ENCODE measurements at places on chromosomes 13 and 19. TPM values are rescaled to one million over a fixed set of nuclear protein-coding genes. Genes with fewer than 3 reads are reported as not detected.

SRRM5 gene
- total RNA-seq: 0.27 TPM

- H3K27me3 ChIP-seq: no peaks in the 10 kb centered on the region
- no peak for DNase-seq
- H3K27ac ChIP-seq: no peak overlapping the region
- H3K36me3 ChIP-seq: no peaks in the 10 kb centered on the region
- H3K4me1 ChIP-seq: peaks cover 21% of the 10 kb centered on the region
Measured at GRCh38 chr19:3105641-3106508, 11.7 kb downstream of the GNA11 start.

DNA sequence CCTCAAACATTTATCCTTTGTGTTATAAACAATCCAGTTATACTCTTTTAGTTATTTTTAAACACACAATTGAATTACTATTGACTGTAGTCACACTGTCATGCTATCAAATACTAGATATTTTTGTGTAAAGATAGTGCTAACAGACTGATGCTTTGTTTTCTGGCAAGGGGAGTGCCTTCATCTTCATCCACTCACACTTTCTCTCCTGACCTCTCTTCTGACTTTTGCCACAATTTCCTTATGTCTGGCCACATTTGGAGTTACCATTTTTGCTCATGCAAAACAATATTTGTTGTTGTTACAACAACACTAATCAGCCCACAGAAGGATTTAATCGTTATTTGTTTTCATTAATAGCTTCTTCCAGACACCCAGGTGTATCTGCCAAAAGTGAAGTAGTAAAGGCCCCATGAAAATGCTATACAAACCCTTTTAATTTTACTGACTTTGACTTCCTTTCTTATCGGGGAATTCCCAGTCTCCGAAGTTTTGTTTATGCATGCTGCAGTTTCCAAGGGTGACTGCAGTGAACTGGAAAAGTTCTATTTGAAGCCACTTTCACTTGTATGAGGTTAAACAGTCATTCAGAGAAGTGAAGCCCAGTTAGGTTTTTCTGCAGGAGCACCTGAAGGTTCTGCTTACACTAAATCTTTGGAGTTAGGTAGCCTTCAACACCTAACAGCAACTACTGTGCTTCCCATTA, 66.1 kb upstream of the FRY start:
- H3K4me3 ChIP-seq: no peak overlapping the region
- DNase-seq: no peak
- H3K4me1 ChIP-seq: peaks cover 74% of the 10 kb centered on the region
- H3K27me3 ChIP-seq: no peaks in the 10 kb centered on the region
- H3K36me3 ChIP-seq: peaks cover 10% of the 10 kb centered on the region

DNA sequence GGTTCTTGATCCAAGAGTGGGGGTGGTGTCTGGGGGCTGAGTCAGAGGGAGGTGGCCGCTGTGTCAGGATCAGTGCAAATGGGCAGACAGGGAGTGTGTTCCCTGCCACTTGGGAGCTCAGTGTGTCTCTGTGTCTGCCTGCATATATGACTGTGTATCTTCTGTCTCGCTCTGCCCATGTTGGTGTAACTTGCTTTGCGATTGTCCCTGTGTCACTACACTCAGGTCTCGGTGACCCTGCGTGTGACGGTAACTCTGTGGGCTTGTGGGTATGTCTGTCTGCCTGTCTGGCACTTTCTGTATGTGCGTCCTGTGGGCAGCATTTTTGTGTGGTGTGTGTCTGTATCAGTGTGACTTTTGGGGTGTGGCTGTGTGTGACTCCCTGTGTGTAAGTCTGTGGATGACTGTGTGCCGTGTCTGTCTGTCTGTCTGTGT, 8.2 kb upstream of the ERFL start:
- H3K4me3 ChIP-seq: no peak overlapping the region
- DNase-seq: no peak
- H3K27me3 ChIP-seq: peaks cover 38% of the 10 kb centered on the region
- H3K36me3 ChIP-seq: no peaks in the 10 kb centered on the region
- H3K27ac ChIP-seq: peak overlapping the region; percentile 19
- peaks cover 4% of the 10 kb centered on the region for H3K4me1 ChIP-seq
